ENCODE measurements at places on chromosomes 4 and X.

GRCh38 chrX:105209406-105209805, 11.1 kb downstream of the TEX13A start:
- no peak for DNase-seq

- DNase-seq, result no peak
Observed at GRCh38 chr4:126338548-126338947, 1023.8 kb downstream of the FAT4 start.

- no peak for DNase-seq
Observed at GRCh38 chrX:44785652-44786051, 58.2 kb upstream of the DUSP21 start.

GRCh38 chr4:5137226-5137625, 85.9 kb downstream of the STK32B start:
- no peak for DNase-seq

DNA sequence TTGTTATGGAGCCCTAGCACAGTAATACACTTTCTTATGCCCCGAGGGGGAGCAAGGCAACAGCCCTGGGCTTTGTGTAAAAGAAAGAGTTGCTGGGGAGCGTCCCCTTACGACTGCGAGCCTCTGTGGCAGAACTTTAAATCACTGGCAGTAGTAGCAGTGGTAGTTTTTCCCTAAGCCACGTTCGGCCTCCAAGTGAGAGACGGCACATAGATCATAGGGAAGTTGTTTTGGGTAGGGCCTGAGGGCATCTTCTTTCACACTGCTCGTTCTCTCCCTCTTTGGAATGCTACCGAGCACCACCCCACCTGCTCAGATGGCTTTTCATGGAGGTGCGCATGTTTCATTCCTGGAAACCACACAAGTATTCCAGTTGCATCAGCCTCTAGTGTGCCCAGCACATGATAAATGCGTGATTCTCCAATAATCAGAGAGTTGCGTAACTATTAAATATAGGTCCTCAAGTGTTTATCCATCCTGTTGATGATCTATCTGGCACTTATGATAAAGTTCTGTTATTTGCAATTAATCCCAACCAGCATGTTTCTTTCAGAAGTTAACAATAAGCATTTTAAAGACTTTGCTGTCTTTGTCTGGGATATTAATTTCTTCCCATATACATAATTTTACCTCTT, 7.0 kb upstream of the SYNPO2 start:
- DNase-seq, result no peak

DNA sequence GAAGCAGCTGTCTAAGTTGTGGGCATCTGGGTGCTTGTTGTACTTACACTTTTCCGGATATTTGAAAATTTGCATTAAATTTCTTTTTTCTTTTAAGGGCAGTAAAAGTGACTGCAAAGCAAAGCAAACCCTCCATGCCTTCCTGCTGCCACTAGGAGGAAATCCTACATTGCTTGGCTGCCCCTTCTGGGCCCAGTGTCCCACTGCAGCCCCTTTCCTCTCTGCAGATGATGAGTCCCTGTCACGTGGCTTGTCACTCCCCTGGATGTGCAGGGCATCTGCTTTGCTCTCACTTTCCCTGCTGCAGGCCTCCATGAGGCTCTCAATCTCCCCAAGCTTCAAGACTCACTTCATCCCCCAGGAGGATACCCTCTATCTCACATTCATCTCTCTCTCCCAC, 12.7 kb downstream of the TSR2 start:
- DNase-seq, result no peak

- DNase-seq, result no peak
Observed at GRCh38 chr4:11566444-11567022, 137.8 kb upstream of the HS3ST1 start.

GRCh38 chrX:48945517-48946348, 11.7 kb downstream of the OTUD5 start:
- peak; percentile 61 for DNase-seq

DNA sequence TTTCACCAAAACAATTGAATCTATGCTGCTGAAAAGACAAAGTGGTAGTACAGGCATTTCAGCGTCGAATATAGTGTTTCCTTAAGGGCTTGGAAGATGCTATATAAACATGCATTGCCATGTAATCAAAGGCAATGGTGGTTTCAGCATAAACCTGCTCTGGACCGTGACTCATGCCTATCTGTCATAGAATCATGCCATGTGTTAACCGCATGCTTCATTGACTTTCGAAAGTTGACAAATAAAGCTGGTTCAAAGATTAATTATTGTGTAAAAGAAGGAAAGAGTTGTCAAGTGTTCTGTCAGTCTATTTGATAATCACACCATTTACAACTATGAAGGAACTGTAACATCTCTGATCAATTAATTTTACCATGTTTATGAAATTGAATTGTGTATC, 83.2 kb downstream of the FUNDC1 start:
- DNase-seq, result no peak

GRCh38 chr4:180560896-180561295, 1682.3 kb upstream of the TENM3 start:
- DNase-seq, result no peak

GRCh38 chrX:133771086-133771646, 214.2 kb downstream of the GPC3 start:
- DNase-seq, result no peak

DNA sequence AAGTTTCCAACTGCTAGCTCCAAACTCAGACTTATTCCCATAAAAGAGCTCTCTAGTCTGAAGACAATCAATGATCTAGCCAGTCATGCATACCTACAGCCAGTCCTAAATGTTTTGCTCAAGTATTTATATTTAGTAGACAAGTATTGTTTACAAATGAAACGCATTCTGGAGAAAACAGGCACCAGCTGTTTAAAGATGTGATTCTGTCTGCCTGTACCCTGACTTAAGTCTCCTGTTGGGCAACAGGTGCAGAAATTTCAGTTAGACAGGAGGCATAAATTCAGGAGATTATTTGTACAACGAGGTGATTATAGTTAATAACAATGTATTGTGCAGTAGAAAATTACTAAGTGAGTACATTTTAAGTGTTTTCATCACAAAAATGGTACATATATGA, 28.9 kb downstream of the LNX1 start:
- DNase-seq, result no peak

GRCh38 chr4:184825141-184825895, 450 bp downstream of the ACSL1 start:
- DNase-seq, result peak; percentile 54

DNA sequence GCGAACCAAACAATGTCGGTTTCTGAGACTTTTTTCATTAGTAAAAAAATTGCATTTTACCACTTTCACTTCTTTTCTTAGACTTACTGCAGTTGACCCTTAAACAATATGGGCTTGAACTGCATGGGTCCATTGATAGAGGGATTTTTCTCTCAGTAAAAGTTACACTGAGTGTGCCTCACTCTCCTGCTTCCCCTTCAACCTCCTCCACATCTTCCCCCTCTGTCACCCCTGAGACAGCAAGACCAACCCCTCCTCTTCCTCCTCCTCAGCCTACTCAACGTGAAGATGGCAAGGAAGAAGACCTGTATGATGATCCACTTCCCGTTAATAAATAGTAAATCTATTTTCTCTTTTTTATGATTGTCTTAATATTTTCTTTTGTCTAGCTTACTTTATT, 43.4 kb downstream of the TEC start:
- no peak for DNase-seq

- DNase-seq, result no peak
Observed at GRCh38 chr4:40446839-40447238, 111.7 kb downstream of the CHRNA9 start.

GRCh38 chr4:159195361-159195769, 92.5 kb downstream of the RAPGEF2 start:
- DNase-seq, result no peak

DNA sequence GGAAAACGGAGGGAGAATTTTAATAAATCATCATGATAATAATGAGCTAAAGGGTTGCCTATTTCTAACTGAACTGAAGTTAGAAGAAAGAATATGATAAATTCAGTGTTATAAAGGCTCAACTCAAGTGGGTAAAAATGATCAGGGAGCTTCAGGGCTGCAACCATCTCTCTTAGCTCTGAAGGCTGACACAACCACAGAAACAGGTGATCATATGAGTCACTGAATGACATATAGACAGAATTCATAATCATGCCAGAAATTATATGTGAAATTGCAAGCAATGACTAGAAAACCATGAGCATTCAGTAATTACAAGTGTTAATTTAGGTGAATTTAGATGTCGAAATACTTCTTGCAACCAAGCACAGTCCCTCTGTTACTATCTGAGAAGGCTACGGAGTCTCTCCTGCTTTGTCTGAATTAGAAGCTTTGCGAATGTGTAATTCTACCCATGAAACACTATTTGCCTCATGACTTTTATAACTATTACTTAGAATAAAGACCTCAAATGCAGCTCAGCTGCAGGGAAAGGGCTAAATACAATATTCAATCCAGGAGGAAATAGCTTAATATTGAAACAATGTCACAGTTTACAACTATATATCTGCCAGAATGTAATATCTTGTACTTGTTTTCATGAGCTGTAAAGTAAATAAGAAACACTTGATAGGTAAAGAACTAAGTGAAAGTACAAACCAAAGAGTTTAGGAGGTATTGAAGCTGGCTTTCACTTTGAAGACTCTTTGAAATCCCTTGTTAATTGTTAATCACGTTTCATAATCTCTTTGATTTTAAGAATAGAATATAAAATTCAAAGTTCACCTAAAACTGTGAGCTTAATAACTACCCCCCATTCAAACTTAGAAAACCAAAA, 1972.6 kb downstream of the ARAP2 start:
- DNase-seq, result no peak

GRCh38 chr4:23991444-23991843, 101.6 kb upstream of the PPARGC1A start:
- DNase-seq, result no peak

DNA sequence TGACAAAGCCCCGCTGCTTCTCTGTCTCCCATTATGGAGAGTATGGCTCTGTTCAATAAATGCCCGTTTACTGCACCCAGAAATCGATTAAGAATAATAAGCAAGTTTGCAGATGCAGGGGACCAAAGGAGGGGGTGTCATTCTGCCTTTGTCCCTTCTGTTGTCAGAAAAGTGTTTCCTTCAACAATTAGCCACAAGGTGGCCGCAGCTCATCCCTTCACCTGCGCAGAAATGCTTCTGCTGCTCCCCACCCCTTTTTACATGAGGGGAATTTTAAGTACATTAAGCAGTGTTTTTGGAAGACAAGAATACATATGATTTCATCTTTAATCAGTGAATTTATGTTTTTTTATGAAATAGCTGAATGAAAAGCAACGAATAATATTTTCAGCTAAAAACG, 175.6 kb upstream of the ARX start:
- DNase-seq, result no peak

DNA sequence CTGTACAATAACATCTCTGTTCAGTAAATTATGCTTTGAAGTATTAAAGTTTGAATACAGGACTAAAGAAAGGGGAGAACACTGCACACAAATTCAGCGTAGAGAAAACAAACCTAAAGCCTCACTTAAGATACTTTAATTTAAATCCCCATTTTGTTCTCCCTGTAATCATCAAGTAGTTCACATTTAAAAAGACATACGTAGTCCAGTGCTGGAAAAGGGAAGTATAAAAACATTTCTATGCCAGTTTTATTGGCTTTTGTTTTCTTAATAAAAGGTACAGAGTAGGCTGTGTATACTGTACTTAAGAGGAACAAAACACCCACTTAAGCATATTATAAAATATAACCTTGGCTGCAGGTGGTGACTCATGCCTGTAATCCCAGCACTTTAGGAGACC, 101.6 kb downstream of the FGF16 start:
- DNase-seq, result no peak

- DNase-seq, result peak; percentile 30
Observed at GRCh38 chrX:15269618-15270521, at the start of gene ASB9. Gene ASB9, minus strand, starts transcription at chrX:15270083. Its CDS starts 209 bp downstream, at chrX:15269874.

GRCh38 chr4:103099691-103100392, at the start of gene BDH2:
Gene BDH2, minus strand, starts transcription at chr4:103099834. Its CDS starts 3,580 bp downstream, at chr4:103096254.
- DNase-seq, result peak; percentile 58

GRCh38 chrX:66015152-66015831, 24.6 kb downstream of the VSIG4 start:
- DNase-seq, result peak; percentile 65

DNA sequence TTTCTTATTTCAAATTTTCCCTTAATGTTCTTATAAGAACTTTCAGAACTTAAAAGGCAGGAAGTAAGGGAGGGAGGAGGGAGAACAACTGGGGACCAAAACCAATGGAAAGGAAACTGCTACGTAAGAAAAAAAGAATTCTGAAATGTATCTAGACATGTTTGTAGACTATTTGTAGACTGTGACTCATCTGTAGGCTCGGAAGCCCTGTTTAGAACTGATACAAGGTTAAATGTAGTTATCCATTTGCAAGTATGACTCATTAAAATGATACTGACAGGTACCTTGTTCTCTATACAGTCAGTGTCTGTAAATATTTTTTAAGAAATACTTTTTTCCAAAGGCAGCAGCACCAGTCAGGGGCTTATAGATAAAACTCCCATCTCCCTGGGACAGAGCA, 202.0 kb downstream of the DHX15 start:
- DNase-seq, result no peak

GRCh38 chrX:50747471-50747900, 66.5 kb downstream of the SHROOM4 start:
- no peak for DNase-seq

DNA sequence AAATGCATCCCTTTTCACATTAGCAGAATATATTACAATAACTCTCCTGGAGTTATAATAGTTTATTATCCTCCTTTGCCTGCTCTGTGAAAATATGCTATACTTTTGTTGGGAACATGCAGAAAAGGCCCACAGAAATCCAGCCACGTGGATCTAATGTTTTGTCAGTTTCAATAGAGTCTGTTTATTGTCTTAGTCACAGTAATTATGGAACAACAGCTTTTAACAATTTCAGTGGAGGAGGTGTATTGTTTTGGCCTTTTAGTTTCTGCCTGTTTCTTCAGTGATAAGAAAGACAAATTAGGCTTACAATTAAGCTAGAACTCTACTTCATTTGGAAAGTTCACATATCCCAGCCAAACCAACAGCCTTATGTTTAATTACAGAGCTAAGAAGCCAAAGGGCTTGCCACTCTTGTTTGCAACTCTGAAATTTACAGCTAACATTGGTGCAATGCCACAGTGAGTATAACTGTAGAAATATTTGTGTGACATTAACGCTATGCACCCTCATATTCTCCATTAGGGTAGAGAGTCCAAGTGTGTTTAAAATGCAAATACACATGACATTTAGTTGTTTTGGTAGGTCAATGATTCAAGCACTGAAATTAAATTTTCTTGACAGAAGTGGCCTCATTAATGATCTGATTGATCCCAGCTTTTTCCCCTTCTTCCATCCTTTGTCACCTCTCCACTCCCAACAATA, 175.8 kb downstream of the USP46 start:
- DNase-seq, result no peak

DNA sequence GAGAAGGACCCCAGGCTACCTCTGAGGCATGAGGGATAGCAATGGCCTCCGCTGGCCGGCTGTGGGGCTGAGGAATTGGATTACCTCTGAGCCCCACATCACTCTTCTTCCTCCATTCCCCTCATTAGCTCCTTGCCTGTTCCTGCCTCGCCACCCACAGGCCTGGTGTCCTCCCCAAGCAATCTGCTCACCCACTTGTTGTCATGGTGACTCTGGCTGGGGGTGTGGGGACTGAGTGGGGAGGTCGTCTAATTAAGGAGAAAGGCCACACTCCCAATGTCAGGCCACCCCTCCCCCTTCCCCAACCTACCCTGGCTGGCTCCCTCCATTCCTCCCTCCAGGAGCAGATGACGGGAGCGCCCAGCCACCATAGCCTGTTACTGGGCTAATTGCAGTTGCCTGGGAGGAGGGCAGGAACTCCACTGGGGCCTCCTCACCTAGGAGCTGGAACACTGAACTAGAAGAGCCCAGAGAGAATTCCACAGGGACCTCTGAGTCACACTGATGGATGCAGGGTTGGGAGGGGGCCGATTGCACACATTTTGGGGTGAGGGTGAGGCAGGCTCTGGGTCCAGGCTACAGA, 20.7 kb downstream of the NALF2 start:
- no peak for DNase-seq

GRCh38 chr4:182812916-182813315, 104.3 kb downstream of the DCTD start:
- DNase-seq, result peak; percentile 29
